Mammary epithelial cell (primary cell): ENCODE measurements at places on chromosomes 16 and 17.
A peak's percentile ranks its signal among the peaks of the same experiment; 100 is the strongest.

- DNase-seq = no peak
Observed at GRCh38 chr16:62462971-62463370, 426.7 kb upstream of the CDH8 start.

DNA sequence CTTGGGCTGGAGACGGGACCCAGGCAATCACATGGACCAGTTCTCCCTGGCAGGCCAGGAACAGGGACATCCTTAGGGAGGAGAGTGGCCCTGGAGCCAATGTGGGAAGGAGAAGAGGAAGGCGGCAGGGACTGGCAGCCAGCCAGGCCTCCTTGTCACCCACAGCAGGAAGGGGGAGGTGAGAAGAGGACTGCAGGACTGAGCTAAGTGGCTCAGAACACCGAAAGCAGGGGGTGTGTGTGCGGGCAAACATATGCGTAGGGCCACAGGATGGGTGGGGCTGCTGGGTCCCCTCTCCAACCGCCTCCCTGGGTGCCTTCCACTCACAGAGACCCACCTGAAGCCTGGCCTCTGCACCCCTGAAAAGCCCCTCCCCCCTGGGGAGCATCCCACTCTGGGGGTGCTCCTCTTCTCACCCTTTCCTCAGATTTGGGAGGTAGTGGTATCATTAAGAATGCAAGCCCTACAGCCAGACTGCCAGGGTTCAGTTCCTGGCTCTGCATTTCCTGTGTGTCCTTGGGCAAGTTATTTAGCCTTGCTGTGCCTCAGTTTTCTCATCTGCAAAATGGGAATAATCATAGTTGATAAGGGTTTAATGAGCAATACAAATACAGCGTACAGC lies 8.1 kb downstream of the PNMT start:
- no peak for DNase-seq

DNA sequence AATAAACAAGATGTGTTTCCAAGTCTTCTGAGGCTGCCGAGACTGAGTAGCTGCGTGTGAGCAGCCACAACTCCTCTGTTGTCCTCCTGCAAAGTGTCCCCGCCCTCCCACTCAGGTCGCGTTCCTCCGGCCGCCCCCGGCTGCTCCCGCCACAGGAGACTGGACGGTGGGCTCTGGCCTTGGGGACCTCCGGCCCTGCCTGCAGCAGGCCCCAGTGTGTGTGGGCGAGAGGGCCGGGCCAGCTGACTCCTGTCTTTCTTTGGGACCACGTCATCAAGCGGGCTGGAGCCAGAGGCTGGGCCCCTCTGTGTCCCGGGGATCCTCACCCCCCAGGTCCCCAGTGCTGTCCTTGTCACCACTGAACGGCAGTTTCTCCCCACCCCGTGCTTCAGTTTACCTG lies 175.3 kb downstream of the NPIPB11 start:
- no peak for DNase-seq

GRCh38 chr16:84198401-84198800 lies 7.4 kb downstream of the ADAD2 start:
- peak; percentile 26 for DNase-seq

- DNase-seq = no peak
Observed at GRCh38 chr16:3511286-3512180, 10.7 kb downstream of the CLUAP1 start.

DNA sequence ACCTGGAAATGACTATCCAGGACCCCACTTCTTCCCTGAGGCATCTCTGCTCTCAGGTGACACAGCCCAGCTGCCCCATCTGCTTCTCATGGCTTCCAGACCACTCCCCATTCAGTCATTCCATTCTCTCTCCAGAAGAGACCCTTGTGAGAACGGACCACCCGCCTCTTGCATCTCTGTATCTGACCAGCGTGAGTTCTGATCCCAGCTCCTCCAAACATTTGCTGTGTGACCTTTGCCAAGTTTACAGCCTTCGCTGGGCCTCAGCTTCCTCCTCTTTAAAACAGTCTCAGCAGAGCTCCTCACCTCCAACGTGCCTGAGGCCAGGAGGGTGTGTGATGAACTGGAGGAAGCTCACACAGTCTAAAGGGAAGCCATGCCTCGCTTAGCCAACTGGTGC lies 39.6 kb downstream of the C16orf82 start:
- DNase-seq = no peak

DNA sequence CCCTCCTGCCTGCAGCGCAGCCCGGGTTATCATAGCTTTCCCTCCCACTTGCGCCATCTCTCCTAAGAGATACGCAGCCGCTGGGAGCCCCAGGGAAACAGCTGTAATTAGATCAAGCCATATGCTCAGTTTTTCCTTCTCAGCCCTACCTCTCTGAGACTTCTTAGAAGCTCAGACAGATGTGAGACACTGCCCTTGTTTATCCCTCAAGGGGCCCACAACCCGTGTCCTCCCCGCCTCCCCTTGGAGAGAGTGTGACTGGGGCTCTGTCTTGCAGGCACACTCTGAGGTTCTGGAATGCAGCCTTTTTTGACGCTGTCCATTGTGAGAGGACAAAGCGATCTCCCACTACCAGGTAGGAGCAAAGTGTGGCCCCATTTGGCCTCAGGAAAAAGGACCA lies 31.2 kb downstream of the CIBAR2 start:
- no peak for DNase-seq

DNA sequence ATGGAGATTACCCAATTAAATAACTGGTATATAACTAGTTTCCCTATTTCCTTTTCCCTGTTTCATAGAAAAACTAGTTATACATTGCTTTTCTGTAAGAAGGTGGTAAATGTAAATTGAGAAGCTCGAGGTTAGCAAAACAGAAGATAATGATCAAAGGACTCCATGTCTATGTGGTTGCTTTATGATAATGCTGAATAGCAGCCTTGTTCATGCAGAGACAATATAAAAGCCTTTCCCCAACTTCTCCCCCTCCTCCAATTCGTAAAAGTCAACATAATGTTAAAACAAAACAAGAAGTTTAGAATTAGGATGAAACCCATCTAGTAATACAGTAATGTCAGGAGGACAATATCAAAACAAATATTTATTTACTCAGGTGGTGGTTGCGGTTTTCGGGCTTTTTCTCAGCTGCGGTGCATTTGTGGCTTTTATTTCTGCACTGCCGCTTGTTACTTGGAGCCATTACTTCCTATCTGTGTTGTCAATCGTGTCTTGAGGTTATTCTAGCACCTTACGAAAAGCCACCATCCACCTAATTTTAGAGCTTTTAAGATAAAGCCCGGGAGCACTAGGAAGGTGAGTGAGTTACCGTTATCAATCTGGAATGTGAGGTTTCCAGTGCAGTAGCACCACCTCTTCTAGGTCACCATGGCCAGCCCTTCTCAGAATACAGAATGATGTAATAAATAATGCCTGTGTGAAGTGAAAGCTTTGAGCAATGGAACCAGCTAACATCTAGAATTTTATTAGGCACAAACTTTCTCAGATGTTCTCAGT lies 297.5 kb downstream of the CDH13 start:
- no peak for DNase-seq

DNA sequence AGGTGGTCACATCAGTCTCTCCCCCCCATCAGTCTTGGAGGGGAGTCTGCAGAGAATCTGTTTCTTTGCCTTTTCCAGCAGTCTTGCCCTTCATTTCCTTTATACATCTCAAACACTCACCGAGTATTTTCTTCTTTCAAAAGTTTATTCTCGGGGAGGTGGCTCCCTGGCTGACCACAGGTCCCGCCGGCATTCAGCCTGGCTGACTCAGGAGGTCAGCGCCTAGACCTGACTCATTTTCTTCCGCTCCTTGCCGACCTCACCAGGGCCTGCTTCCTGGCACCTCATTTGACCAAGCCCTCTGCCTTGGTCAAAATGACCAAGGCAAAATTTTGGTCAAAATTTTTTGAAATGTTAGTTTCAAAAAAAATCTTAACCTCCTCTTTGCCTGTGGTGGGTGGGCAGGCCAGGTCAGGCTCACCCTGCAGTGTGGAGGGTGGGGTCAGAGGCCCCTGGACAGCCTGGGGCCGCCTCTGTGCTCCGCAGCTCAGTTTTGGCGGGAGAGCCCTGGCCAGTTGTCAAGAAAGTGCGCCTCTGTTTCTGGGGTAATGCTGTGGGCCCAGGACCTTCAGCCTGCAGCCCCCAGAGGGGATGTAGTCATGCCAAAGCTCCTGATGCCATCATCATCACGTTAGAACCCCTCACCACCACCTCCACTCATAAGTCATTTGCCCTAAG lies 165.6 kb downstream of the SPECC1 start:
- DNase-seq = no peak

GRCh38 chr17:7884581-7885366 lies 3.8 kb upstream of the CHD3 start:
- DNase-seq = no peak

DNA sequence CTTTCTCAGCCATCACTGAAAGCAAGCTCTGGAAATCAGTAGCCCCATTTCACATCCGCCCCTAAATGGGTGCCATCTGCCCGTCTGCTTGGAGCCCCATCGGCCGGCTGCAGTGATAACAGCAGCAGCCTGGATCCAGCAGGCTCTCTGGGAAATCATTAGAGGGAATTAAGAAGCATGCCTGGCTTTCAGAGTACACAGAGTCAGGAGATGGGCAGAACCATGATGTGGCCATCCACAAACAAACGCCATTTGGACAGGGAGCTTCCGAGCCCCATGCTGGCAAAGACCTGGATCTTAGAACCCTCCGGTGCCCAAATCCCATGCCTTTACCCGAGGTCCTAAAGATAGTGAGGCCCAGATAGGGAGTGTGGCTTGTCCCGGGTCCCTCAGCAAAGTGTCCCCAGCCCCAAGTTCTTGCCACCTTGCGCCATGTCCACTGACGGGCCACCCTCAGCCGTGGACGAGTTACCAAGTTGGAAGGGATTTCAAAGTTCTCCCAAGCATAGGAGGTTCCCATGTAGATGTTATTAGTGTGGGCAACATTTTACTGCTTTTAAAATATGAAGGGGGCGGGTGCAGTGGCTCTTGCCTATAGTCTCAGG lies 1.0 kb upstream of the LITAF start:
- no peak for DNase-seq

GRCh38 chr17:82374626-82375331 lies 3.2 kb downstream of the UTS2R start:
- DNase-seq = no peak

- no peak for DNase-seq
Observed at GRCh38 chr17:76251478-76252039, 11.3 kb upstream of the RNF157 start.

GRCh38 chr17:15883617-15884111 lies 61.3 kb upstream of the ADORA2B start:
- DNase-seq = peak; percentile 93

- DNase-seq = peak; percentile 81
Observed at GRCh38 chr16:19118938-19119431, 5.2 kb downstream of the ITPRIPL2 start.

DNA sequence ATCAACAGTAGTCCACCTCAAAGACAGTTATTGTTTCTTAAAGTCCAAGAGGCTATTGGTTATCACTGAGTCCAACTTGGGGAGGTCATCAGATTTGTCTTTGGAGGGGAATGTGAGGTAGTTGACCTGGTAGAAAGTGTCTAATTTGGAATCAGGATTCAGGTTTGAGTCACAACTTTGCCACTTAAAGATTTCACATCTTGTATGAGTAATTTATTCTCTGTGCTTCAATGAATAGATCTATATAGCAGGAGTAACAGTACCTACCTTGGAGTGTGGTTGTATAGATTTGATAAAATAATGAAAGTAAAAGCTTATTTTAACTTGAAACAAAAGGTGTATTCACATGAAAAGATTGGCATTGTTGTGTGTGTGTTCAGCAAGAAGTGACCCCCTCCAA lies 119.3 kb upstream of the TBX2 start:
- no peak for DNase-seq

GRCh38 chr17:58060596-58061191 lies 22.5 kb upstream of the DYNLL2 start:
- DNase-seq = no peak

- DNase-seq = no peak
Observed at GRCh38 chr17:76943202-76943601, 75.0 kb downstream of the MGAT5B start.

- DNase-seq = peak; percentile 71
Observed at GRCh38 chr17:30586818-30587595, 109.8 kb downstream of the GOSR1 start.

DNA sequence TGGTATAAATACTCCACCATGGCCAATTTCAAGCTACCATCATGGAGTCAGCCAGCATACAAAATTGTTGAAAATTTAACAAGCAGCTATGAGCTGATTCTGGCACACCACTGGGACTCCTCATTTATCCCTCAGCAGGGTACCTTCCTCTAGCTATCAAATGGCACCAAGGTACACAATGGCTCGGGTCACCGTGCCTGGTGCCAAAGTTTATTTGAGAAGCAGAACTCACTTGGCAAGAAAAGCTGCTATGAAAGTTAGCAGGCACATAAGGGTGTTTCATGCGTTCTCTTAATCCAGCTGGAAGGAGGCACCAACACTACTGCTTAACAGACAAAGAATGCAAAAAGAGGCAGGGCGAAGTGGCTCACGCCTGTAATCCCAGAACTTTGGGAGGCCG lies 51.6 kb downstream of the IKZF3 start:
- DNase-seq = no peak

GRCh38 chr17:60804831-60805230 lies 127.2 kb downstream of the BCAS3 start:
- peak; percentile 1 for DNase-seq

GRCh38 chr16:73125850-73126524 lies 78.1 kb upstream of the ZFHX3 start:
- DNase-seq = peak; percentile 38

DNA sequence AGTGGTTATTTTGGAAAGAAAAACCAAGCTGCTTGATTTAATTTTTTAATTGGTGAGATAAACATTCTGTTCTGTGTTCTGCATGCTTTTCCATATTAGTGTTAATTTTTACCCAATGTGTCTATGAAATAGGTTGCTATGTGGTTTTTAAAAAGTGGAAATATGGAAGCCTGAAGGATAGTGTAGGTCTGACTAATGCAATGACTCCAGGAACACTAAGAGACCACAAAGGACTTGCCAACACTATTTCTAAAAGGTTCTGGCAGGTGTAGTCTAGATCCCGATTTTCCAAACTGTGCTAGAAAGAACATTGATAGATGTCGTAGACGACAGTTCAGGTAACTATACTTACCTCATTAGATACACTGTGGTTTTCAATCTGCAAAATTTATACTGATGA lies 877.4 kb upstream of the GOT2 start:
- DNase-seq = peak; percentile 53
